ENCODE measurements at places on chromosomes 6 and 20.

DNA sequence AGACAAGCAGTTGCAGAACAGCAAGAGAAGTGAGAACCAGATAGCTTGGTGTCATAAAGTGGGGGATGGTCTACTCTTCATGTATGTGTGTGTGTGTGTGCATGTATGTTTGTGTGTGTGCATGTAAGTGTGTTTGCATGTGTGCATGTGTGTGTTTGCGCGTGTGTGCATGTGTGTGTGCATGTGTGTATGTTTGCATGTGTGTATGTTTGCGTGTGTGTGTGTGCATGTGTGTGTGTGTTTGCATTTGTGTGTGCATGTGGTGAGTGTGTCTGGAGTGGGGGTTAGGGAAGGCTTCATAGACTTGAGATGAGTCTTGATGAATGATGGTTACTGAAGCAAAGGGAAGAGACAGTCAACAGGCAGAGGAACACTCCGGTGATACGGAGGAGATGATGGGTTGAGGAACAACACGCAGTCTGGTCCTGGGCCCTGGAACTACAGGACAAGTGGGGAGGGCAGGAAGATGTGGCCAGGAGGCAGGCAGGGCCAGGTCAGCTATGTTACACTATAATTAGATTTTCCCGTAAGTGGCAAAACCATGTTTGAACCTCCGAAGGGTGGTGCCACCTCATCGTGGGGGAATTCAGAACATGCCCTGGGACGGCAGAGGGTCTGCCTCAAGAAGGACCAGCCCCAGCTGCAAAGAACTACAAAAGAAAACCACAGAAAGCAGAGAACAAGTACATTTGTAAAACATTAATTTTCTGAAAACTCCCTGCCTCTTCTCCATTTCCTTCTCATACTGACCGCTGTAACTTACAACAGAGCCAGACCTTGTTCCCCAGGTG is 38.7 kb upstream of the PDE10A start:
- DNase-seq, result no peak

DNA sequence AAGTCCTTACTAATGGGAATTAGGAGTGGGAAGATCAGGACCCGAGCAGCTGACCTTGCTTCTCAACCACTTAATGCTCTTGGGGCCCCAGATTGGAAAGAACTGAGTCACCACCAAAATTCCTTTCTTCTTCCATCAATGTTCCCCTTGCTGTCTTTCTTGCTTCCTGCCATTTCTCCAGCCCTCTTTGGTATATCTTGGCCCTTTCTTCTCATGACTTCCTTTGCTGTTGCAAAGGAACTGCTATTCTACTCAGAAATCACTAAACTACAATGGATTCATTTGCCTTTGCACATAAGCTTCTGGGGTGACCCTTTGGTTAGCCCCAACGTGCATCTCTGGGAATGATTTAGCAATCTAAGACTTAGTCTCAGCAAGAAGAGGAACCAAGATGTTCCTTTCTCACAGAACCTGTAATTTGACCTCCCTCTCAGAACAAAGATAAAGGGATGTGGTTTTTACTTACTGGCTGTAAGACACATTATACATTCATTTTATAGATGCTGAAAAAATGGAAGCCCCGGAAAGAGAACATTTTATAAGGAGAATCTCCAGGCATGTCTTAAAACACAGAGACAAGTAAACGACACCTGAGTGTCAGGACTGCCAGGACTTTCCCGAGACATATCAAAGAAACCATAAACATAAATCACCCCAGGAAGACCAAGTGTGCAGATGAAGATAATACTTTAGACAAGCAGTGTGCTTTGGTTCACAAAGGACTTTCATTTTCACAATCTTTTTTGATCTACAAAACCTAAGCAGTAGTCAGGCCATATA is 99.0 kb upstream of the TNFAIP3 start:
- DNase-seq, result no peak

GRCh38 chr20:24378661-24379483 is 90.6 kb upstream of the SYNDIG1 start:
- DNase-seq, result no peak

- no peak for DNase-seq
These were observed 116.4 kb upstream of the THBS2 start for GRCh38 chr6:169370054-169370453.

DNA sequence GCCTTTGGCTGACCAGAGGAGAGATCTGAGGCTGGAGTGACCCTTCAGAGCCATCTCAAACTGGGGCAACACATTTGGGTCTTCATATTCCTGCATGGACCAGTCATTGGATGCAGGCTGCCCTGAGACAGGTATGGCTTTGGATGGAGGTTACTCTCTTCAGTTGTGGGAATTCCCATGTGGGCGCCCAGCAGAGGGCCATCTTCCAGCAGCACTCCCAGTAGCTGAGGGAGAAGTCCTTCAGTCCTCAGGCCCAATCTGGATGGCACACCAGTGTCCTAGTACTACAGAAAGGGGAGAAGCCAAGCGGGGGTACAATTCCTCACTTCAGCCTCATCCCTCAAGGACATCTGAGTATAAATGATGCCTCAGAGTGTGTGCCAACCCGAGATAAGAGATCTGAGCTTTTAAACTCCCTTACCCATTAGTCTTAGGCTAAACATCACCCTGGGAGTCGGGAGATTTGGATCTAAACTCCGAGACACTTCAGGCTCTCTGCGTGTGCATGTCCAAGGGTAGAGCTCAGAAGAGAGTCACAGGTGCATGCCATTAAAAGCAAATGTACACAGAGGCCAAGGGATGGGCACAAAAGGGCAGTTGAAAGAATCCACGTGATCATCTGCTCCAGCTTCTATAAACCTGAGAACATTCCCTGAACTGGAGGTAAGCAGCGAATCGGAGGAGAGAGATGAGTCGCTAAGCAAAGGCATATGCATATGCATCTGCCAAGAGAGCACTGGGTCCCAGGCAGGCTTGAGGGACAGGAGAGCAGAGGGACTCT is 204.6 kb downstream of the CD83 start:
- DNase-seq, result no peak

GRCh38 chr6:34656378-34657036 is 40.1 kb downstream of the ILRUN start:
- DNase-seq, result no peak

- no peak for DNase-seq
These were observed 18.4 kb upstream of the IFNGR1 start for GRCh38 chr6:137237413-137238170.

GRCh38 chr6:166647896-166648295 is 20.8 kb upstream of the RPS6KA2 start:
- DNase-seq, result no peak

GRCh38 chr20:33681728-33682353 is 4.3 kb downstream of the E2F1 start:
- DNase-seq, result no peak

- peak; percentile 45 for DNase-seq
These were observed 367 bp upstream of the PCIF1 start for GRCh38 chr20:45934046-45934585.

GRCh38 chr6:29146179-29146578 is 24.5 kb upstream of the OR2J2 start:
- no peak for DNase-seq

DNA sequence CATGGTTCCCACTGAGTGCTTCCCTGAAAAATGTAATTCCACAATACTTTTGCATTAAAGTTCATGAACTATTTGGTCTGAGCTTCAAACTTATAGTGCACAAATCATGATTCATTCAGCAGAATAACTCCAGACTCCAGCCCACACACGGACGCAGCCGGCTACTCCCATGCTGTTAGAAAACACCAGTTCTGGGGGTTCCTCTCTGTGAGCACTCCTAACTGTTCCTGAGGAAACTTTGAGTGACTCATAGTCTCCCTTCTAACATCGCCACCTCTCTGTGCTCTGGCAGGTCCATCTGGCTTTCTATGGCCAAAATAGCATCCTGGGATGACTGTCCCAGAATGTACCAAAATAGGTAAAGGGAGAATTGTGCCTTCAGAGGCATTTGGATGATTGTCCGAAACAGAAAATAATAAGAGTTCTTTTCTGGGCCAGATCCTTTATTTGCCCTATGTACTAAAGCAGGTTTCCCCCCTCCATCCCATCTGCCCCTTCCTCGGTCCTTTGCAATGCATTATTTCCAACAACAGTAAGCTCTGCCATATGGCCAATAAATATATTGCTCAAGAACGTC is 32.3 kb upstream of the LY86 start:
- no peak for DNase-seq

DNA sequence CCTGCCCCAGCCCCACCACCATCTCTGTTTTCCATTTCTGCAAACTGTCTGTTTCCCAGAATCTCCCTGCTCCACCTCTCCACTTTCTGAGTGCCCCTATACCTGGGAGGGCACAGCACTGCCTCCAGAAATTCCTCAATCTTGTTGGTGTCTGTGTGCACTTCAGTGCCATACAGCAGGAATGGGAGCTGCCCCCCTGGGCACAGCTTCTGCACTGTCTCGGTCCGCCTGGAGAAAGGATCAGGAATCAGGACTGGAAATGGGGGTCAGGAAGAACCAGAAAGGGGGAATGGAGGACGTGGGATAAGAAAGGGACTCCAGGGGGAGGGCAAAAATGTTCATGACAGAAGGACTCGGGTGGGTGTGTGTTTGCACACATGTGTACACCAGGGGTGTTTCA is 2.6 kb downstream of the CLIC1 start:
- no peak for DNase-seq

- DNase-seq, result no peak
These were observed 152.3 kb downstream of the EDN1 start for GRCh38 chr6:12442455-12442854.

Measured in breast epithelium (tissue), 4 donors.